Uterus (tissue), 4 donors: ENCODE measurements at places on chromosomes 7 and 10.

GRCh38 chr7:50803359-50804337, 21.0 kb upstream of the GRB10 start:
- no peaks in the 10 kb centered on the region for H3K27me3 ChIP-seq
- H3K4me3 ChIP-seq: no peak overlapping the region
- no peak overlapping the region for H3K27ac ChIP-seq
- no peaks in the 10 kb centered on the region for H3K4me1 ChIP-seq
- no peak for DNase-seq

- H3K4me1 ChIP-seq: no peaks in the 10 kb centered on the region
- no peaks in the 10 kb centered on the region for H3K36me3 ChIP-seq
- no peak for DNase-seq
- H3K27me3 ChIP-seq: no peaks in the 10 kb centered on the region
- no peak overlapping the region for H3K27ac ChIP-seq
- no peak overlapping the region for H3K4me3 ChIP-seq
Observed at GRCh38 chr7:87797798-87798403, 78.3 kb downstream of the SLC25A40 start.

- H3K36me3 ChIP-seq: no peaks in the 10 kb centered on the region
- no peak overlapping the region for H3K4me3 ChIP-seq
- H3K27me3 ChIP-seq: no peaks in the 10 kb centered on the region
- no peak for DNase-seq
- H3K27ac ChIP-seq: no peak overlapping the region
- no peaks in the 10 kb centered on the region for H3K4me1 ChIP-seq
Observed at GRCh38 chr10:52322936-52323335, 8.9 kb downstream of the DKK1 start.

- H3K27ac ChIP-seq: no peak overlapping the region
- no peaks in the 10 kb centered on the region for H3K27me3 ChIP-seq
- DNase-seq: no peak
- H3K4me1 ChIP-seq: no peaks in the 10 kb centered on the region
- H3K4me3 ChIP-seq: no peak overlapping the region
- H3K36me3 ChIP-seq: no peaks in the 10 kb centered on the region
Observed at GRCh38 chr7:35355911-35356310, 102.0 kb upstream of the TBX20 start.
